ENCODE measurements at places on chromosomes 1 and 21.

GRCh38 chr1:99740141-99740540 is 26.3 kb downstream of the FRRS1 start:
- no peak for DNase-seq

DNA sequence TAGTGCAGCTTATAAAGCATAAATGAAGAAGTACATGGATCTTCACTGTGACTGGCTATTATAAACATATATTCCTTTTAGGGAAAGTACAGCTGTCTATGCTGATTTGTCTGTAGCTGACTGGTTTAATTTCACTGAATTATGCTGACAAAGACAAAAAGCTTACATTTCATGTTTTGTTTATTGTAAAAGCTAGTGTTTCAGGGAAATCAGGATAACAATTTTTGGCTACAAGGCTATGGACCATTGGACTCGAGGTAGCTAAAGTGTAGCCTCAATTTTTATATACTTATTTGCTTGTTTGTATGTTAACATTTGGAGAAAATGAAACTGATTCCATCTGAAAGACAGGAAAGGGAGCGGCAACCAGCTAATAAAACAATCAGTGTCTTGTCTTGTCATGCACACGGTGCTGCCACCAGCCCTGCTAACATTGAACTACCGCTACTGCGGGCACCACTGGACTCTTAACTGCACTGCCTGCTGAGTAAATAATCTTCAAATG is 480.2 kb downstream of the COL11A1 start:
- no peak for DNase-seq

- DNase-seq = no peak
These were observed 61.0 kb downstream of the TOR3A start for GRCh38 chr1:179142889-179143299.

DNA sequence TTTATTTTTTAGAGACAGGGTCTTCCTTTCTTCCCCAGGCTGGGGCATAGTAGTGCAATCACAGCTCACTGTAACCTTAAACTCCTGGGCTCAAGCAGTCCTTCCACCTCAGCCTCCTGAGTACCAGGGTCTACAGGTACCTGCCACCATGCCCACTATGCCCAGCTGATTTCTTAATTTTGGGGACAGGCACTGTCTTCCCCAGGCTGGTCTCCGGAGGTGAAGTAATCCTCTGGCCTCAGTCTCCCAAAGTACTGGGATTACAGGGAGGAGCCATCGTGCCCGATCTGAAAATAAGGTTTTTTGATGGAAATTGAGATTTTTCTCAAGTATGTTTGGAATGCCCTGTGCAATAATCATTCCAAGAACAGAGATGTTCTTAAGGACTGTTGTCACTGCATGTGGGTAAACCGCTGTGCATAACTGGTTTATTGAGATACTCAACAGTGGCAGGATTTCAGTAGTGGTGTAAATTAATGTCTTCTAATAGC is 934 bp upstream of the MSH4 start:
- no peak for DNase-seq

DNA sequence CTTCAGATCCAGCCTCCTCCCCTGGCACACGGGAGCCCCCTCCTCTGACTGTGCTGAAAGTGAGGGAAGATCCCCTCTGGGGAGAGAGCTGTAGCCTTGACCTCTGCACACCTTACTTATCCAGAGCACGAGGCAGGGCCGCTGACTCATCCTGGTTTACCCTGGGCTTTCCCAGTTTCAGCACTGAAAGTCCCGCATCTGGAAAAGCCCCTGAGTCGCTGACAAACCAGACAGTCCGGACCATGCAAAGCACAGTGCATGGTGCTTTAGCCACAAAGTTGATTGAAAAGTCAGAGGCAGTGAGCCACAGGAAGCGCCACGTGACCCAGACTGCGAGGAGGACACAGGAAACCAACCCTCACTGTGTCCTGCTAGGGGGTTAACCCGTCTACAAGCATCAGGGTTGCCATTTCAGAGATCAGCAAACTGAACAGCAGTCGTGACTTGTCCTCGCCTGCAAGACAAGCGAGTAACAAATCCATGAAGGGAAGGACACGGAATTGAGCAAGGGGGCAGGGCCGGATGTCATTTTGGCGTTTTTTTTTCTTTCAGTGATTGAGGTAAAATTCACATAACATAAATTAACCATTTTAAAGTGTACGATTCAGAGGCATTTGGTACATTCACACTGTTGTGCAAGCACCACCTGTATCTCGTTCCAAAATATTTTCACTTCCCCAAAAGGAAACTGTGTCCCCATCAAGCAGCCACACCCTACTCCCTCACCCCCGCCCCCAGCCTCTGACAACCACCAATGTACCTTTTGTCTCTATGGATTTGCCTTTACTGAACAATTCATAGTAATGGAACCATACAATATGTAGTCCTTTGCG is 19.9 kb upstream of the IFNGR2 start:
- DNase-seq = peak; percentile 45

GRCh38 chr1:75579046-75579445 is 31.9 kb downstream of the SLC44A5 start:
- no peak for DNase-seq

GRCh38 chr1:95229037-95229436 is 5.0 kb upstream of the RWDD3 start:
- no peak for DNase-seq

DNA sequence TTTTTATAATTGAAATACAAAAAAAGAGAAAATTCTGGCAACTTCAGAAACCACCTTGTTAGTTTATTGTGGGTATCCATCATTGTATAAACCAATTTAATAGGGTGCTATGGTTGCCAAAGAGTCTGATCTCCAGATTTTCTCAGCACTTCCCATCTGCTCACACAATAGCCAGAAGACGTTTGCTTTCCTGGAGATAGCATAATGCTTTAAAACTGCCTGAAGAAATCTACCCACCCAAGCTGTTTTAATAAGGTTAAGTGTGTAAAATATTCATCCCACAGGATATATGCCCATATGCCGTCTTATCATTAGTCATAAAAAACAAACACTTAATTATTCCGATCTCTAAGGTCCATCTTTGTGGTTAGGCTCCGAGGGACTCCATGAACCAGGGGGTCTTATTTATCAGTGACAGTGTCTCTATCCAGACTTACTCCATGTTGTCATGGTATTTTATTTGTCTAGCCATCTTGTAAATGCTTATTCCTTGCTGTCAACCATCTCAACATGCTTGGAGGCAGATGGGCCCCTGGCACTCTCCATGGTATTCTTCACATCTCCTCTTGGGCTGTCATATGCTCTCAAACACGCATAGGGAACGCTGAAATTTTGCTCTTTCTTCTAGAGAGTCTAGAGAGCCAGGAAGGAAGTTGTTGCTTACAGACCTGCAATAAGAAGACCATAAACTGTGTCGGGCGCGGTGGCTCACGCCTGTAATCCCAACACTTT is 58.5 kb downstream of the MAP10 start:
- DNase-seq = no peak

DNA sequence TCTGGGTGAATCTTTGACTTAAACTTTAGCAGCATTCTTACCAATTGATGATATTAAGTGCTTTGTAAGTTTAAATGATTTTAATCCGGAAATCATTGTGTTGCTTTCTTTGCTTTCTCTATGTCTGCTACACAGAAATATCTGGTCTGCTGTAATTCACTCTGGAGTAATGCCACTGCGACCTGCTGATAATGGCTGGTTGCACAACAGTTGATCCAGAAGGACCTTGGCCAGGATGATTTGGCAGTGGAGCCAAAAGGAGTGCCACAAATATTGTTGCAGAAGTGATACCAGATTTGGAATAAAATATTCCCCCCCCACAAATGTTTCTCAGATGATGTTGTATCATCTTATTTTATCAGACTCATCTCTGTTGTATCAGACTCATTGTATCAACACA is 2063.9 kb downstream of the MRPL39 start:
- no peak for DNase-seq

- DNase-seq = no peak
These were observed 207.1 kb downstream of the SLC35F3 start for GRCh38 chr1:234111458-234112142.

All from GM12892 (cell line).